ENCODE measurements at places on chromosomes 2 and 18.

DNA sequence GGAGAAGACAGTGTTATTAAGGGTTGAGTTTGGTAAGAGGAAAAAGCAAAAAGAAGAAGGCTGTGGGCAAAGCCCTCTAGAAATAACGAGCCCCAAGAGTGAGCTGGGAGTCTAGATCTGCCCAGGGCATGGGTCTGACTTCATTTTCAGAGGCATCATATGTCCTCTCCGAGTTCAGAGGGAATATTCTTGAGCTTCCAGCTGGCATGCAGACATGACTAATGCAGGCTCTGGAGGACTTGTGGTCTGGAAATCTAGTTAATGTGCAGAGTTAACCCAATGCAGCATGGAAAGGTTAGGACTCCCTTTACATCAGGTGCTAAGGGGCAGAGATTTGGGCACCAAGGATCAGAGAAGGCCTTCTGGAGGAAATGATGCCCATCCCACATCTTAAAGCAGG lies 7.3 kb downstream of the ACMSD start:
- no peak for DNase-seq

DNA sequence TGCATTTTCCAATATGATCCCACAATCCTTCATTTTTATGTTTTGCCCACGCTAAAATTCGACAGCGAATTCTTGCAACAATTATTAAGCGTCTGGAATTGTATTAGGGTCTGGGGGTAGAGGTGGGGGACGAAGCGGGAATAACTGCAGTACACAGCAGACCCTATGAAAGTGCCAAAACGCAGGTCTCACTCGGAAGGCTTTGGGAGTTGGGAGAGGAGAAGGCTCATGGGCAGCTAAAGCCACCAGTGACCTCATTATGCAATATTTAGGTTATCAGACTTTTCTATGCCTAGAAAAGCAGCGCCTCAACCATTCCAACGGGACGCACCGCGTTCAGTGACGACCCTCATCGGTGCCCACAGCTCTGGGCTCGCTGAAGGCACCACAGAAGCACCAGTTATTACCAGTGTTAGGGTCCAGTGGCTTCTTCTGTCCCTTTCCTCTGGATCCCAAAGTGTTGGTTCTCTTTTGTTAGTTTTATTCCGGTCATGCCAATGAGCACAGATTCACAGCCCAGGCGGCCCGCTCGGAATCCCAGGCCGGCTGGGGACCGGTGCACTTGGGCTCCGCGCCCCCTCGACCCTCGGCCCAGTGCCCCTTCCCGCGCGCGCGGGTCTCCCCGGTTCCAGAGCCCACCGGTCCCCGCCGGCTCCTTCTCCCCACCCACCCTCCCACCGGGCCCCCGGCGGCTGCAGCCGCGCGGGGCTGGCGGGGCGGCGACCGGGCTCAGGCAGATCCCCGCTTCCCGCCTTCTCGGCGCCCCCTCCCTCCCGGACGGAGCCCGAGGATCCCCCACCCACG lies 737 bp upstream of the MAPK4 start:
- DNase-seq, result no peak

GRCh38 chr2:47230418-47230817 lies 75.3 kb upstream of the STPG4 start:
- peak; percentile 38 for DNase-seq

- no peak for DNase-seq
Observed at GRCh38 chr18:55300421-55300935, 287.5 kb downstream of the TCF4 start.

DNA sequence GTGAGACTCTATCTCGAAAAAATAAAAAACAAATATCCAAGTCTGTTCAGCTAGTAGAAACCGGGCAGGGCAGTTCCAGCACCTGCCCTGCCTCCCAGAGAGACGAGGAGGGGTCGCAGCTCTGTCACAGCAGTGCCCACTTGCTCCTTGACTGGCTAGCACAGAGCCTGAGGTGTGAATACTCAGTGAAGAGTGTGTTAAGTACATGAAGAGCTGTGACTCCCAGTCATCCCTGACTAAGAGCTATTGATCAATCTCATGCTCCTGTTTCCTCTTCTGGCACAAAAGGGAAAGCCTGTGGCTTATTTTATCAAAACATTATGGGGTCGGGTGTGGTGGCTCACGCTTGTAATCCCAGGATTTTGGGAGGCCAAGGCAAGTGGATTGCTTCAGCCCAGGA lies 83.0 kb upstream of the FZD7 start:
- no peak for DNase-seq

DNA sequence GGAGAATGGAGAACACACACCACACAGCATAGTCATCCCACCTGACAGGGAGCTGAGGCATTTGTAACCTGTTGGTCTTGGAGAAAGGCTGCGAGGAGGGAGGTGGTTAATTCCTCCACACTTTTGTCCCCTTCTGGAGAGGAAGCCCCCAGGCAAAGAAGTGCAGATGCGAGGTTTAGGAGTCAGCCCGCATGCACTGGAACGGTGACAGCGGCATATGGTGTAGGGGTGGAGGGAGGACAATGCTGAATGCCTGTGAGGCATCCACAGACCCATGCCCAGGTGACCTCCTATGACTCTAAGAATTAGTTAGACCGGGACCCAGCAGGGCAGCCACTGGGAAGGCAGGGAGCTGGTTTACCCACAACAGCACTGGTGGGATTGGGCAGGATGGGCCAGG lies 12.2 kb downstream of the SPATA3 start:
- no peak for DNase-seq
